ENCODE measurements at places on chromosomes 12 and 14.

DNA sequence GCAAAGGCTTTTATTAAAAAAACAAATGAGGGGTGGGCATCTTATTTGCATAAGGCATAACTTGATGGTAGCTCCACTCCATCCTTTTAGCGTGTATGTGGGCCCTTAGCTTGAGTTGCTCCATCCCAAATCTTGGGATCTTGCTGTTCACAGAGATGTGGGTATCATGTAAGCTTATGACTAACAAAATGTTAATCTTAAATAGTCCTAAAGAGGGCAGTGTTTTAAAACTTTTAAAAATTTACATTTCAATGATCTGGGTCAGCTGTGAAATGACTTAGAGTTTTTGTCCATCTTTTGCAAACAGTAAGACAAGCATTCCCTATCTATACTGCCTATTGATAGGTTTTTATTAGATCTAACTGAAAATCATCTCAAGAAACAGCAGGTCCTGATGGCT, 86.0 kb downstream of the SLCO1A2 start:
- DNase-seq, result peak; percentile 30

DNA sequence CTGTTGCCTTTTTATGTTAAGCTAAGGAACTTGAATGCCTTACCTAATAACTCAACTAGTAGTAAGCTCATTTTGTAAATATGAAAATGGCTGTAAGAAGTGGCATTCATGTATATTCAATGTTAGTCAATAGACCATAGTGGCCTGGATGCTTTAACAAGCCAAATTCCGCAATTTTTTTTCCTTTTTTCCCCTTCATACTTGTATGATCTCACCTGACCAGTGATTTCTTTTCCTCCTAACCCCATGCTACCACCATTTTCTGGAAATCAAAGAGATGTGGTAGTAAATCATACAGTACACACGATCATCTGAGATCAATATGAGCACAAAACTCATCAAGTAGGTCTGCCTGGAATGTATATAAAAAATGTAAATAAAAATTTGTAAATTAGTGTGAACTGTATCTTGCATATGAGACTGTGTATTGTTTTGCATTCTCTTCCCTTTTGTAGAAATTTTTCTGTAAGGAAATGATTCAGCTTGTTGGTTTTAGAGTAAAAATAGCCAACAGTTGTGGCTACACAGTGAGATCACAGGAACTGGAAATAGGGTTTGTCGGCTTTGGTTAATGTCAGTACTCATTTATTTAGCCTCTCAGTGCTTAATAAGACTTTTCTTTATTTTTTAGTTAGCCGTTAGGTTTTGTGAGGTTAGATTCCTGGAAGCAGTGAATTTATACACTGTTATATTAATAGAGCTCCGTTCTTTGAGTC, 62.5 kb downstream of the ETNK1 start:
- peak; percentile 66 for DNase-seq

- DNase-seq, result no peak
These were observed 28.7 kb downstream of the CAMKK2 start for GRCh38 chr12:121267822-121268221.

GRCh38 chr14:51401756-51402155, 161.7 kb downstream of the TMX1 start:
- no peak for DNase-seq

DNA sequence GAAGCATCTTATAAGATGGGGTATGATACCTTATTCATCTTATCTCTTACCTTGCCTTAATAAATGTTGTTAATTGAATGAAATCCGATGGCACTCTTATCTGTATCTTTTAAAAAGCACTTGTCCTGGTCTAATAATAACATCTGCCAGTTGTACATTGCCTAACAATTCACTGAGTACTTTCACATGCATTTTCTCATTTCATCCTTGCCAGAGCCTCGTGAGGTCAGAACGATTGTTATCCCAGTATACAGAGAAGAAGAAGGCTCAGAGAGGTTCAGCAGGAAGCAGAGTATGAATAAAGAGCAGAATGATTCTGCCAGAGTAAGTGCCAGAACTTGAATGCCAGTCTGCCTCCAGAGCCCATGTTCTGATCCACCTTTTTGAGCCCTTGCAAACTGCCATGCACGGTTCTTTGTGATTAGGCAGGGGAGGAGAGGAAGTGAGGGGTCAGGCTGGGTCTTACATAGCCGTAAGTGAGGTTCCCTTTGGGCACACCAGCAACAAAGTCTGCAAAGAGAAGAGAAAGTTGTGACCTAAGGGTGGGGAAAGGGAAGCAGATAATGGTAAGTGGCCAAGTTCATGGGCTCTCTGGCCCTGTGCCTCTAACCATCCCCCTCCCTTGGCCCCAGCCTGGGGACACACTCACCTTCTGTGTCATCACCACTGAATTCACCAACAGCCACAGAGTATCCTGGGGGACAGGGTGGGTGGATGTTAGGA, 11.7 kb downstream of the ITGA5 start:
- no peak for DNase-seq

GRCh38 chr12:14824012-14824634, 10.1 kb upstream of the SMCO3 start:
- DNase-seq, result no peak

DNA sequence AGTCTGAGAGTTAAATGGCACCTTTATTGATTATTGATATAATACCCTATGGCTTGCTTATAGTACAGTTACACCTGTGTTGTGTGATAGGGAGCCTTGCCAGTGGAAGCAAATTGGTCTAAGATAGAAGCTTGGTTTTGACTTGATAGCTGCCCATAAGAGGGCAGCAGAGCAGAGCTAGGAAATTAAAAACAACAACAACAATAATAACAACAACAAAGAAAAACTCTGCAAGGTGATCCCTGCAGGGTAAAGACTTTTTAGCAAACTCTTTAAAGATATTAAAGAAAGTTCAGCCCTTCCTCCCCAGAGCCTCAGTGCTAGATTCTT, 18.0 kb upstream of the RNASE10 start:
- DNase-seq, result no peak

DNA sequence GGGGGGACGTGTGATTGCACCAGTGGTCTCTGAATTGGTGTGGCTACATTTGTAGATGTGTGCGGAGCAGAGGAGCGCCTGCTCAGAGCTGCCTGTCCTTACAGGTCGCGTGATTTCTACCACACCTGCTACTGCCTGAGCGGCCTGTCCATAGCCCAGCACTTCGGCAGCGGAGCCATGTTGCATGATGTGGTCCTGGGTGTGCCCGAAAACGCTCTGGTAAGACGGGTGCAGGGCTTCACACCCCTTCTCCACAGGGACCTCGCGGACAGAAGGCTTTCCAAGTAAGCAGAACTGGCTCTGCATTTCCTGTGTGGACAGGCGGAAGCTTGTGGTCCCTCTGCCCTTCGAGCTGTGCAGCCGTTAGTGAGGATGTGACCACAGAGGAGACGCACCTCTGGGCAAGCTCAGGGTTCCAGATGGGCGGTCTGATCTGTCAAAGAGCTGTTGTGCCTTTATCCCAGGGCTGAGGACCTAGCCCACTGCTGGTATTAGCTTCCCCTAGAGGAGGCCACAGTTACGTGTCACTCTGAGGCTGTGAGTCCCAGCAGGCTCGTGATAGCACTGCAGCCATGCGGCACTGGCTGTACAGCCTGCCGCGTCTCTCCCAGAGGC, 47.7 kb downstream of the MAX start:
- DNase-seq, result no peak

DNA sequence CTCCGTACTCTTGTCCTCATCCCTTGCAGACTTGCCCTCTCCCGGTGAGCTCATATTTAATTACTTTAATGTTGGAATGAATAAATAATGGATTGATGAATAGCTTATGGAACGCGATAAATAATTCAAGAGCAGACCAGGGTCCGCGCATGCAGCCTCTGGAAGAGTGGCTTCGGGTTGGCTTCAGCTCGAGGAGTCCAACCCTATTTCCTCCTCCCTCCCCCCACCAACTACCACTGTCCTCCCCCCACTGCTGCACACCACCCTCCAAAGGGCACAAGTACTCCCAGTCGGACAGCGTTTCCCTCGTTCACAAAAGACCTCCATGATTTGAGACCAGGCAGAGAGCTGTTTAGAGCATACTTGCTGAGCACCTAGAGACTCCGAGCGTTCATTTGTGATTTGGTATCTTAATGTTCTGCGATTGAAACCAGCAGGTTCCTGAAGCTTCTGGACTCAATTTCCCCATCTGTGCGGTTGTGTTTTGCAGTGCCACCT, 647 bp upstream of the SIX1 start:
- peak; percentile 58 for DNase-seq

- peak; percentile 53 for DNase-seq
These were observed 156.0 kb downstream of the SAMD4A start for GRCh38 chr14:54722791-54723432.

DNA sequence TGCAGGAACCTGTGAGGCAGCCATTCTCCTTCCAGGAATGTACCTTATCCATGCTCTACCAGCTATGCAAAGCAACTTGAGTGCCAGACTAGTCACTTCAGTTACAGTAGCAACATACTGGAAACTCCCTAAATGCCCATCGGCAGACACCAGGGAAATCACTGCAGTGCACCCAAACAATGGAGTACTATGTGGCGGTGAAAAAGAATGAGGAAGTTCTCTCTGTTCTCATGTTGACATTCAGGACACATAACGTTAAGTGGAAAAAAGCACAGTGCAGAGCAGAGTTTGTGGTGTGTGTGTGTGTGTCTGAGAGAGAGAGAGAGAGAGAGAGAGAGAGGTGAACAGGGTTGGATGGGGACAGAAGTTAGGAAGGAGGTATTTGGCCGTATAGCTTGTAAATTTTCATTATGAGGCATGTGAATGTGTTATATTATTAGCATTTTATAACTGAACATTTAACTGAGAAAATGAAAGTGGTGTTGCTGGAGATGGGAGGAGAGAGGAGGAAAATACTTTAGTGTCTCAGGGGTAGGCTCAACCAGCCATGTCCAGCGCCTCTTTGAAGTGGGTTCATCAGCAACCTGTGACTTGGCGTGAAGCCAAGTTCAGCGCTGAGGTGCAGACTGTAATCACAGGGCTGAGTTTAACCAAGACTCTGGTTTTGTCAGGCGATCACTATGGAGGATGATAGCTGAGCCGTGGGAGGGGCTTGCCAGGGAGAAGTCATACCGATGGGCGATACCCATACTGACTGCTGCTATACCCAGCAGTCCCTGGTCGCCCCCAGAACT, 17.3 kb downstream of the TNFAIP2 start:
- DNase-seq, result peak; percentile 32

DNA sequence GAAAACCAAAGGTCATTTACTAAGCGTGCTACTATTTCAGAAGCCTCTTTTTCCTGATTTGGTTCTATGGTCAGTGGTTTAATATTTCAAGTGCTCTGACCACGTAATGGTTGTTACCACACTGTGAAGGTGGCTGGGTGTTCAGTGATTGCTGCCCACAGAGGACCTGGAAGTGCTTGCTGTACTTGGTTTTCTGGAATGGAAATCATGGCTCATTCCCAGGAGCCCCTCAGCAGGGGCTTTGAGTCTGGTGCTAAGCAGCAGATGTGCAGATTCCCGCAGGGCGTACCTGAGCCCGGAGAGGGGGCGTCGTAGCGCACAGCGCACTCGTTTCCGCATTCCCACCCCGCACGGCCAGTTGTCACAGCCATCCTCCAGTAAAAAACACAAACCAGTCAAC, 50.5 kb downstream of the TRAF3 start:
- no peak for DNase-seq

- DNase-seq, result peak; percentile 82
These were observed at the start of gene TEAD4 for GRCh38 chr12:2959192-2959504. TSS of gene TEAD4 (plus strand) at chr12:2959397.

GRCh38 chr14:103815253-103815652, 32.1 kb downstream of the PPP1R13B start:
- DNase-seq, result no peak

- DNase-seq, result no peak
These were observed 253.4 kb upstream of the SRRM4 start for GRCh38 chr12:118727979-118728366.

DNA sequence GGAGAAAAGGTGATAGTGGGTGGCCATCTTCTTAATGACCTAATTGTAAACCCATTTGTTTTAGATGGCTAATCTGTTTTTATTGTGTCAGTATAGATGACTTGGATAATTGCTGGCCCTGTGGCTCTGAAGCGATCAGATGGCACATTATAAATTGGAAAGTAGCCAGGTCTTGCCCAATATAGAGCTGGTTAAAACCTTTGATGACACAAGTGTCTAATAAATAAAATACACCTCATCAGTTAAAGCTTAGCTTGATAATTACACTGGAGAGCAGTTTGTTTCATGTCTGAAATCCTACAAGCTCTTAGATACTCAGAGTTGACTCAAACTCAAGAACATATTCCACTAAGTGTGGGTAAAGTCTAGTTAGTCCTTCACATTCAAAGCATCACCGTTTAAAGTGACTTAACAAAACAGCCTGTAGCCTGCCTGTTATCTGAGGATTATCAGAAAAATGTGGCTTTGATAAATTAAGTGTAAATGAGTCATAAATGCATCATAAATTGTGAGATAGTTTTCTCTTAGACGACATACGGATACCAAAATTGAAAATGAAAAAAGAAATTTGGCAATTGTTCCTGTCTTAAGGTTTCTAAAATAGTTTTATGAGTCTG, 280.9 kb downstream of the LRIG3 start:
- peak; percentile 80 for DNase-seq

DNA sequence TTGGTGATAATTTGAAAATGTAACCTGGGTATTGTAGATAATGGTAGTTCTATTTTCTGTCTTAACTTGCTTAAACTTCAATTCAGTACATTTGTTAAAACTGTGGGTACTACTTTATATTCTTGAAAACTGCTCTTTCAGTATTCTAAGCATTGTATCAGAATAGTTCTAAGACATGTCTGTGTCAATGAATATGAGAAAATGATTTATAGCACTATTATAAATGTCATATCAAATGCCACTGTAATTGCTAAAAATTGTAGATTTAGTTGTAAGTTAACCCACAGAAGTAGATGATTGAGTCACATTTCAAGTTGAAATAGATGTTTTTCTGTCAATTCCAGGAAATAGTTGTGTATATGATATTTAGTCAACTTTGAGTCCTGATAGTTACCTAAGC, 2.4 kb downstream of the NAA30 start:
- no peak for DNase-seq

DNA sequence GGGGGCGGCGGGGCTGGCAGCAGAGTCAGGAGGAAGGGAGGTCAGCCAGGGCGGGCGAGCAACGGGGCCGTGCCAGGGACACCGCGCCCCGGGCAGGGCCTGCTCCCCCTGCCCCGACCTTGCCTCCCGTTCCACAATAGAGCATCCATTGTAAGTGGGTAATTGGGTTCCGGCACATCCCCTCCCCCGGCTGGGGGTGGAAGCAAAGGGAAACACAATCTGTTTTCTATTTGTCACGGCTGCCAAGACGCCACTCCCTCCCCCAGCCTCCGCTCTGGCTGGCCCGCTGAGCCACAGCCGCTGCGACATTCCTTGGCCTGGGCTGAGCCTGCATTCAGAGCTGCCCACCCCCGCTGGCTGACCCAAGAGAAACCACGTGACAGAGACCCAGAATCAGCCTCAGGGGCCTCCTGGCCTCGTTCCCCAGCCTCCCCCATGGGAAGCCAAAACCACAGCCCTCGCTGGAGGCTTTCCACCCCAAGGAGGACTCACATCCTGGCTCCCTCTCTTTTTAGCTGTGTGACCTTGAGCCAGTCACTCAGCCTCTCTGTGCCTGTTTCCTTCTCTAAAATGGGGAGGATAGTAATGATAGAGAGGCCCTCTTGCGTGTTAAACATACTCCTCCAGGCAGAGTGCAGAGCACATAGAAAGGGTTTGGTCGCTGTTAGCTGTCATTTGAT, 117.6 kb downstream of the SCARB1 start:
- DNase-seq, result peak; percentile 96
